ENCODE measurements at places on chromosomes 4 and X. TPM values are rescaled to one million over a fixed set of nuclear protein-coding genes. Genes with fewer than 3 reads are reported as not detected.

DNA sequence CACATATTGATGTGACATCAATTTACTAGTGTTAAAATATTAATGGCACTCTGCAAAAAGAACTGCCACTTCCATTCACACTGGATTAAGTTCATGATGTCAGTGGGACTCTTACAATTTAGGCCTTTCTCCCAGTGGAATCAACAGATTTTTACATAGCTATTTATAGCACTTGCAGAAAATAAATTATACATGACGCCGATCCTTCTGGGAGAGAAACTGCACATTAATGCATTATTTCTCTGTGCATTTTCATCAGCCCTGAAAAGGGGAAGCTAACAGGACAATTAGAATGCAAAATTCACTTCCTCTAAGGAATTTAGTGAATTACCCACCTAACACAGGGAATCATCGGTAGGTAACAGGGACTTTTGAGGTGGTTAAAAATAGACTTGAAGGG, 15.7 kb downstream of the LGI2 start:
- H3K36me3 ChIP-seq = no peaks in the 10 kb centered on the region
- H3K4me3 ChIP-seq = no peak overlapping the region
- no peaks in the 10 kb centered on the region for H3K4me1 ChIP-seq
- no peak for DNase-seq
- no peaks in the 10 kb centered on the region for H3K27me3 ChIP-seq

Gene PNMA6A
- total RNA-seq = 0.11 TPM

DNA sequence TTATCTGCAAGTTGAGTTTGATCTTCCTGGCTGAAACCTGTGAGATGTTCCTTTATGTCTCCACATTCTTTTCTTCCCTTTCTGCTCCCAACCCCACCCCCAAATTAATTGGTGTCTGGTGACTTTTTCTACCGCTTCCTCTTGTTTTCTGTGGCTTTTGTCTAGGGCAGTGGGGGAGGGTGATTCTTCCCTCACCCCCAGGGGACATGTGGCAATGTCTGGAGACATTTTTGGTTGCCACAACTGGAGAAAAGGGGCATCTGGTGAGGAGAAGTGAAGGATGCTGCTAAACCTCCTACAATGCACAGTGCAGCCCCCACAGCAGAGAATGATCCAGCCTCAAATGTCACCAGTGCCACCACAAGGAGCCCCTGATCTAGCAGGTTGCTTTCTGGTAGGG, 152.9 kb downstream of the NHS start:
- H3K27ac ChIP-seq = no peak overlapping the region
- H3K4me1 ChIP-seq = no peaks in the 10 kb centered on the region
- no peaks in the 10 kb centered on the region for H3K27me3 ChIP-seq
- H3K36me3 ChIP-seq = no peaks in the 10 kb centered on the region
- no peak for DNase-seq

Gene FAM149A
- not detected for total RNA-seq

DNA sequence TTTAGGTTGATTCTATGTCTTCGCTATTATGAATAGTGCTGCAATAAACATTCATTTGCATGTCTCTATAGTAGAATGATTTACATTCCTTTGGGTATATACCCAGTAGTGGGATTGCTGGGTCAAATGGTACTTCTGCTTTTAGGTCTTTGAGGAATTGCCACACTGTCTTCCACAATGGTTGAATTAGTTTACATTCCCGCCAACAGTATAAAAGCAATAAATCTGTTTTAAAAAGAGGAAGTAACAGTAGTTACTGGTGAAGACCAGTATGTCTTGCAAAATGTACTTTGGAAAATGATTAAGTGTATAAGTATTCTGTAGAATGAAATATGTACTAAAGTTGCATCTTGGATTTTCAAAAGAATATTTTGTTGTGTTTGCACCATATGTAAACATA, 77.3 kb downstream of the SHROOM4 start:
- no peak overlapping the region for H3K27ac ChIP-seq
- no peaks in the 10 kb centered on the region for H3K27me3 ChIP-seq
- H3K4me3 ChIP-seq = no peak overlapping the region
- no peaks in the 10 kb centered on the region for H3K36me3 ChIP-seq
- H3K4me1 ChIP-seq = no peaks in the 10 kb centered on the region

Gene SLC9B1
- total RNA-seq = 0.20 TPM

- peaks cover 29% of the 10 kb centered on the region for H3K4me1 ChIP-seq
- H3K27ac ChIP-seq = no peak overlapping the region
- H3K27me3 ChIP-seq = no peaks in the 10 kb centered on the region
- no peak overlapping the region for H3K4me3 ChIP-seq
- no peak for DNase-seq
Observed at GRCh38 chrX:46298821-46299220, 246.4 kb downstream of the ZNF674 start.

Gene RAB33A
- total RNA-seq = not detected

- H3K4me3 ChIP-seq = no peak overlapping the region
- H3K27me3 ChIP-seq = no peaks in the 10 kb centered on the region
- no peak for DNase-seq
- H3K27ac ChIP-seq = no peak overlapping the region
- H3K36me3 ChIP-seq = peaks cover 53% of the 10 kb centered on the region
Observed at GRCh38 chr4:2942037-2942531, 21.1 kb downstream of the NOP14 start.

Gene RASL11B
- not detected for total RNA-seq

Gene BST1
- 0.22 TPM for total RNA-seq

Gene CTAG1B
- total RNA-seq = not detected

All from HepG2 (cell line).